IMR-90 (cell line): ENCODE measurements at places on chromosomes 2 and 18. TPM values are rescaled to one million over a fixed set of nuclear protein-coding genes. Genes with fewer than 3 reads are reported as not detected.

- no peak for DNase-seq
Measured at GRCh38 chr2:171387052-171387451, 46.7 kb downstream of the METTL8 start.

DNA sequence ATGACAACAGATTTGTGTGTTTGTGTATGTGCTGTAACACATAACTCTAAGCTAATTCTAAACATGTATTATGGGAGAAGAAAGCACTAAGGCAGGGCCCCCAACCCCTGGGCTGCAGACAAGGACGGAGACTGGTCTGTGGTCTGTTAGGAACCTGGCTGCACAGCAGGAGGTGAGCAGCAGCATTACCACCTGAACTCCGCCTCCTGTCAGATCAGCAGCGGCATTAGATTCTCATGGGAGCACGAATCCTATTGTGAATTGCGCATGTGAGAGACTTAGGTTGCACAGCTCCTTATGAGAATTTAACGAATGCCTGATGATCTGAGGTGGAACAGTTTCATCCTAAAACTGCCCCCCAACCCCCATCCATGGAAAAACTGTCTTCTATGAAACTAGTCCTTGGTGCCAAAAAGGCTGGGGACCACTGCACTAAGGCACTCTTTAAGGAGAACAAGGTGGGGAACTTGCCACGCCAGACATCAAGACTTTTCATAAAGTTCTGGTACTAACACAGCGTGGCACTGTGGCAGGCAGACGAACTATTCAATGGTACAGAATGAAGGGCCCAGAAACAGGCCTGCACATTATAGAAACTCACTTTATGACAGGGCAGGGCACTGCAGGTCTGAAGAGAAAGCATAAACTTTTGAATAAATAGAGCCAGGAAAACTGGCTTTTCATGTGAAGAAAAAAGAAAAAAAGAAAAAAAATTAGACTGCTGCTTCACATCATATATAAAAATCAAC lies 14.0 kb downstream of the REEP1 start:
- no peak for DNase-seq

DHRS9 gene
- polyA plus RNA-seq, result not detected in 2 replicates

DNA sequence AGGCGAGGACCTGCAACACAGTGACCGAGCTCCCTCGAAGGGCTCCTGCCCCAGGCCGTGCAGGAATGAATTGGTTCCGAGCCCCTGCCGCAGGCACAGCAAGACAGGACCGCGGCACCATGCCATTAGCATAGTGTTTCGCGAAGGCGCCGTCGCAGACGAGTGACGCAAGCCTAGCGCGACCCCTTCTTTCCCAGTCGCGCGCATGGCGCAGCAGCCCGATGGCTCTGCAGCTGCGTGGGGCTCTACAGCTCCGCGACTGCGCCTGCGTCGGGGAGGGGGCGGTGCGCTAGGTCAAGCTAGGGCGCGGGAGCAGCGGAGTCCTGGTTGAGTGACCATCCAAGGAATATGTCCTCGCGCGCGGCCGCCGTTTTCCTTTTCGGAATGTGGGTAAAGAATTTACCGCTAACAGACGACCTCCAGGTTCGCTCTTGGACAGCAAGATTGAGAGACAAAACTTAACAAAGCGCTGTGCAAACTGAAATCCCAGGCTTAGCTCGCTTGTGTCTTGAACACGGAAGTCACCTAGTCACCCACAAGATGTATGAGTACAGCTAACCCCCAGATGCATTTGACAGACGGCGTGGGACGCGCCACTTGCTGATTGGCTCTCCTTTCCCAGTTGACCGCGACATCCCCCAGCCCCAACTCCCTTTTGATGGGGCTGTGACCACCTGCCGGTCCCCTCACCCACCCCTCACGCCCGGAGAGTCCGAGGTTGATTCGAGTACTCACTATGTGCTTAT lies at the start of gene TRMT61B:
Gene TRMT61B, minus strand, starts transcription at position 164 of the 746 bp plus-strand sequence. Its CDS starts 32 bp downstream, at position 132.
- peak; percentile 93 for DNase-seq

C2orf78 gene
- polyA plus RNA-seq, result 0.03 TPM in 1 of 2 replicates, not detected in the other

GRCh38 chr2:70565039-70565731 lies 11.6 kb upstream of the TGFA start:
- DNase-seq, result no peak

ANKRD30BL gene
- not detected in 2 replicates for polyA plus RNA-seq

DNA sequence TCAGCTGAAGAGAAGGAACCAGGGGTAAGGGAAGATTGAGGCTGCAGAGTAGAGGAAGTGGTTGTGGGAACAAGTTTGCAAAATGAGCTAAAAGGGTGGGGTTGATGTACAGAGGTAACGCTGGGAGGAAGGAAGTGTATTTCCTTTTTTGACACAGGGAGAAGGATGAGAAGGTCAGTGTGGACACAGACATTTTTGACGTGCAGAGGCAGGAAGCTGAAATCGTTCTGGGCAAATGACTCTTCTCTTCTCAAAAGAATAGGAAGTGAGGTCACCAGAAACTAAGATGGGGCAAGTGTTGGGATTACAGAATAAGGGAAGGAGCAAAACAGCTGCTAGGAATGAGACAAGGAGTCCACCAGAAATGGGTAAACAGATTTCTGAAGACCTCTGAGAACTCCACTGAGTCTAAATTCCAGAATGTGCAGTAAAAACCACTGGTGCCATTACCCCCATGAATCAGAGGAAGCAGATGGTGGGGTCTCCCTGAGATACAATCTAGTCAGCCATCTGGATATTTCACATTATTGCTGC lies 20.0 kb upstream of the RNF149 start:
- DNase-seq, result peak; percentile 87

SOWAHC gene
- 3.2 and 3.4 TPM in 2 replicates for polyA plus RNA-seq

DNA sequence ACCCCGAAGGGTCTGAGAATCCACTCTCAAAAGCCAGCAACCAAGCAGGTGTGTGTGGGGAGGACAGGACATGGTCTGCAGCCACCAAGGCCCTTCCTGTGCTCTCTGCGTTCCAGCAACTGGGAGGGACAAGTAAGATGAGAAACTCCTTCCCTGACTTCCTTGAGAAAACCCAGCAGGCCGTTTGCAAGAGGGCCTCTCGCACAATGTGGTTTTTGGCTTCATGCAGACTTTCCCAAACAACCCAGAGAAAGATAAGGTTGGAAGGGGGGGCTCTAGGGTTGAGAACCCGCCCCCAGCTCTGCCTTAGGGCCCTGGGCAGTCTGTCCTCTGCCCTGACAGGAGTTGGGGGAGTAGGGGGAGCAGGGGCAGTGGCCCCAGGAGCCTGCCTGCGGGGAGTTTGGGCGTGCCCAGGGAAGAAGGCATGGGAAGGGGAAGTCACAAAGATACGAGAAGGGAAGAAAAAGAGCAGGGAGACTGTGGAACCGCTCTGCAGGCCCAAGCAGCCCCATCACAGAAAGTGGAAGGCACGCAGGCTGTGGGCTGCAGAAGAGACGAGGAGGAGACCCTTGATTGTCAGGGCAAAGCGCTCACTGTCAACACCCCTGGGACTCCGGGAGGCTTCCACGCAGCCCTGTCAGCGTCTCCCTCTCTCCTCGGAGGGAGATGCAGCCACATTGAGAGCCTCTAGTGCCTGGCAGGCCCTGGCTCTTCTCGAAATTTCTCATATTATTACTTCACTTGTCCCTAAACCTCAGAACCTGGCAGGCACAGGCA lies 99.8 kb downstream of the SMAD7 start:
- peak; percentile 54 for DNase-seq

DNA sequence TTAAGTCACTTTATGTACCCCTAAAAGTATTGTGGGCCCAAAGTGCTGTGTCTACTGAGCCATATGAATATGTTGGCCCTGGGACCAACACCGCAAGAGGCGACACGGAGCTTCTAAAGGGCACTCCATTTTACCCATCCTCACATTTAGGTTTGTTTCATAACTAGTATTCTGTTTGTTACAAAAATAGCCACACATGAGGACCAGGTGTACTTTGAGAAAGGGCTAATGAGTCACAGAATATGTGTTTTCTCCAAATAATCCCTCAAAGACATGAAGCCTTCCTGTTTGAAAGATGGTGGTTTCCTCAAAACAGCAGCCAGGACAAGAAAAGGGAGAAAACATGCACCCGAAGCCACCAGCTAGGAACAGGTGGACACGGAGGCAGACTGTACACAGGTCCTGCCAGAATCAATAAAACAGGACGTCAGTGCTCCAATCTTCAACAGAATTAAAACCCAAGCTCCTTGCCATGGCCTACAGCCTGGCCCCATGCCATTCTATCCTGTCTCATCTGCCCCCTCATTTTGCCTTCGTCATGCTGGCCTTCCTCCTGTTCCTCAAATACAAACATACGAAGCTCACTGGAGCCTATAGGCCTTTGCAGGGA lies 21.8 kb upstream of the GRB14 start:
- no peak for DNase-seq

MALL gene
- 1.2 and 1.6 TPM in 2 replicates for polyA plus RNA-seq

GRCh38 chr18:51039138-51040112 lies 9.4 kb downstream of the SMAD4 start:
- peak; percentile 46 for DNase-seq

DNA sequence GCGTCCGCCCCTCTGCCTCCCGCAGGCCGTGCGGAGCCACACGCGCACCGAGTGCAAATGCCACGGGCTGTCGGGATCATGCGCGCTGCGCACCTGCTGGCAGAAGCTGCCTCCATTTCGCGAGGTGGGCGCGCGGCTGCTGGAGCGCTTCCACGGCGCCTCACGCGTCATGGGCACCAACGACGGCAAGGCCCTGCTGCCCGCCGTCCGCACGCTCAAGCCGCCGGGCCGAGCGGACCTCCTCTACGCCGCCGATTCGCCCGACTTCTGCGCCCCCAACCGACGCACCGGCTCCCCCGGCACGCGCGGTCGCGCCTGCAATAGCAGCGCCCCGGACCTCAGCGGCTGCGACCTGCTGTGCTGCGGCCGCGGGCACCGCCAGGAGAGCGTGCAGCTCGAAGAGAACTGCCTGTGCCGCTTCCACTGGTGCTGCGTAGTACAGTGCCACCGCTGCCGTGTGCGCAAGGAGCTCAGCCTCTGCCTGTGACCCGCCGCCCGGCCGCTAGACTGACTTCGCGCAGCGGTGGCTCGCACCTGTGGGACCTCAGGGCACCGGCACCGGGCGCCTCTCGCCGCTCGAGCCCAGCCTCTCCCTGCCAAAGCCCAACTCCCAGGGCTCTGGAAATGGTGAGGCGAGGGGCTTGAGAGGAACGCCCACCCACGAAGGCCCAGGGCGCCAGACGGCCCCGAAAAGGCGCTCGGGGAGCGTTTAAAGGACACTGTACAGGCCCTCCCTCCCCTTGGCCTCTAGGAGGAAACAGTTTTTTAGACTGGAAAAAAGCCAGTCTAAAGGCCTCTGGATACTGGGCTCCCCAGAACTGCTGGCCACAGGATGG lies 7.1 kb upstream of the WNT10A start:
- no peak for DNase-seq

MROH2A gene
- polyA plus RNA-seq, result not detected in 2 replicates

DNA sequence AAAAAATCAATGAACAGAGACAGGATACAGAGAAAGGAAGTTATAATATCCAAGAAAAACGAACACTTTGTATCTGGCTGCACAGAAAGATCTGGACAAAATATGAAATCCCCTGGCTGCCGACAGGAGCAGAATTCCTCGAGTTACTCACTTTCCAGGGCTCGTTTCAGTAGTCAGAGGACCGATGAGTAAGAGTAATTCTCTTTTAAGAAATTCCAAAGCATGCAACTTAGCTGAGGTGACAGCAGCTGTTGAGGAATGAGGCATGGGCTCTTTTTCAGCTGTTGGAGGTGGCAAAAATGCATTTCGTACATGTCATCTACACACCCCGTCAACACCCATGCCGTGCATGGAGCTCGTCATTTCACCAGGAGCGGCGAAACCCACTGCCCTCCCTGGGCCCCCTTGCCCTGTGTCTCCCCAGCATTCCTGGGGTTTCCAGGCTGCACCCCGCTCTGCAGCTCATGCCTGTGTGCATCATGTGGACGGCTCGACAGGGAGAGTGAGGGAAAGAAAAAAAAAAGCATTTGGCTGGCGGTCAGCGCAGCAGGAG lies 210.8 kb upstream of the SMIM21 start:
- DNase-seq, result peak; percentile 80

NTSR2 gene
- not detected in 2 replicates for polyA plus RNA-seq

- no peak for DNase-seq
Measured at GRCh38 chr18:69564602-69565001, 163.9 kb downstream of the DOK6 start.

DNA sequence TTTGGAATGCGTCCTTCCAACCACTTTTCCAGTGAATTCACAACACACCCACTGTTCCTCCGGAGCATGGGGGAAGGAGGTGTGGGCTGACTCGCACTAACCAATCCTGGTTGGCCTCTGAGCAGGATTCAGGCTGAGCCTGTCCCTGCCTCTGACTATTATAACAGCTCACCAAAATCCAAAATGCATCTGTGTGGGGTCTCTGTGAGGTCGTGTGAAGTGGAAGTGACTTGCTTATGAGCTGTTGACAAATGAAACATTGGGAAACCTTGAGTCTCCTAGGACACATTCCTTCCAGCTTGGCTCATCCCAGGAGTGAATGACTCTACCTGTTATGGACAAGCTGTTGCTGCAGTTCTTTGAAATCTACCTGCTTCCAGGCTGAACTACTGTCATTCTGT lies 1.5 kb downstream of the CIDEA start:
- peak; percentile 42 for DNase-seq

DNA sequence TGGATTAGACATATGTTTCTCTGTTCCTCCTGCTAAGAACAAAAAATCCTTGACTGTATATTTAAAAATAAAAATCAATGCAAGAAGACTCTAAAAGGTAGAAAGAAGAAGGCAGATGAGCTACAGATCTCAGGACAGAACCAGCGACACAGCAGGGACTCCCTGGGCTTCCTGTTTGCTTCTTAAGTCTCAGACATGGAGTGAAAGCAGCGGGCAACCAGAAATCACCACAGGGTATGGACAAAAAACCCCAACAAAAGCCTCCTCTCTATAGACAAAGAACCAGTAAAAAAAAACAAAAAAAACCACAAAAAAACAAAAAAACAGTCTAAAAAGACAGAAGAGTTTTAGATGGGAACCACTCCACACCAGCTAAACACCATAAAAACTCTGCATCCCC lies 971.0 kb upstream of the GYPC start:
- no peak for DNase-seq

GRCh38 chr2:85914922-85915321 lies 26.1 kb upstream of the ST3GAL5 start:
- DNase-seq, result no peak

RHOB gene
- polyA plus RNA-seq, result 149 and 201 TPM in 2 replicates

PARD3B gene
- 2.5 and 3.3 TPM in 2 replicates for polyA plus RNA-seq

CCDC68 gene
- polyA plus RNA-seq, result 0.46 and 0.55 TPM in 2 replicates

DNA sequence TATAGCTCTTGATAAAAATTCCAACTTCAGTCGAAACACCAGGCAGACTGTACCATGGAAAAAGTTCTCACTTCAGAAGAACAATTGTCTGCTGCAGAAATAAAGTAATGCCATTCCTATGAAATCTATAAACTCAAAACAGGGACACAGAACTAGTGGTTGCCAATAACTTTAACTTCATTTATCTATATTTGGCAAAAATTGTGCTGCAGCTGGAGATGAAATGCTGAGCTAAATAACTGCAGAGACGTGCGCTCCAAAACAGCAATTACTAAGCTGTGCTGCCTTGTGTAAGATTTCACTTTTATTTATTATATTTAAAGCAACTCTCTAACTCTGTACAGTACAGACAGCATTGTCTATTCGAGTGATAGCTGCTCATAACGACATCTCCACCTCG lies 540.1 kb upstream of the ID2 start:
- DNase-seq, result no peak

GRCh38 chr2:232341739-232342126 lies 36.8 kb upstream of the ALPP start:
- no peak for DNase-seq

- DNase-seq, result no peak
Measured at GRCh38 chr2:236631856-236632291, 62.2 kb downstream of the ACKR3 start.
